ENCODE measurements at places on chromosomes 1 and 21. TPM values are rescaled to one million over a fixed set of nuclear protein-coding genes. Genes with fewer than 3 reads are reported as not detected.

- no peak for DNase-seq
Observed at GRCh38 chr1:165551469-165551868, 7.7 kb downstream of the LRRC52 start.

DNA sequence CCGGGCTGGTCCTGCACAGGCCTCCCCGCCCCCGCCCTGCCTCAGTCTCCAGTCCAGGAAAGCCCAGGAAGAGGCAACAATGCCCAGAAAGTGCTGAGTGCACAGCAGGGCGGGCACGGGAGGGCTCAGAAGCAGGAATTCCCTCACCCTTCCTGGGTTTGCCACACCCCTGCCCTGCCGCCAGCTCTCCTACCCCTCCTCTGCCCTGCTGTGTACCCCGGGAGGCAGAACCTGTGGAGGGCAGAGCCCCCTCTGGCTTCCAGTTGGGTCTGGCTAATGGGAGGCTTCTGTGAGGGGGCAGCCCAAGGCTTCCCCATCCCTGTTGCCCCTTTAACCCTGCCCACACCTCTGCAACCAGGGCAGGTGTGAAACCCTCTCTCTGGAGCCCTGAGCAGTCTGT lies 47.5 kb upstream of the CSF3R start:
- no peak for DNase-seq

- peak; percentile 30 for DNase-seq
Observed at GRCh38 chr21:20592463-20592862, 405.7 kb upstream of the NCAM2 start.

GRCh38 chr1:195530961-195531360 lies 1077.3 kb downstream of the KCNT2 start:
- no peak for DNase-seq

DNA sequence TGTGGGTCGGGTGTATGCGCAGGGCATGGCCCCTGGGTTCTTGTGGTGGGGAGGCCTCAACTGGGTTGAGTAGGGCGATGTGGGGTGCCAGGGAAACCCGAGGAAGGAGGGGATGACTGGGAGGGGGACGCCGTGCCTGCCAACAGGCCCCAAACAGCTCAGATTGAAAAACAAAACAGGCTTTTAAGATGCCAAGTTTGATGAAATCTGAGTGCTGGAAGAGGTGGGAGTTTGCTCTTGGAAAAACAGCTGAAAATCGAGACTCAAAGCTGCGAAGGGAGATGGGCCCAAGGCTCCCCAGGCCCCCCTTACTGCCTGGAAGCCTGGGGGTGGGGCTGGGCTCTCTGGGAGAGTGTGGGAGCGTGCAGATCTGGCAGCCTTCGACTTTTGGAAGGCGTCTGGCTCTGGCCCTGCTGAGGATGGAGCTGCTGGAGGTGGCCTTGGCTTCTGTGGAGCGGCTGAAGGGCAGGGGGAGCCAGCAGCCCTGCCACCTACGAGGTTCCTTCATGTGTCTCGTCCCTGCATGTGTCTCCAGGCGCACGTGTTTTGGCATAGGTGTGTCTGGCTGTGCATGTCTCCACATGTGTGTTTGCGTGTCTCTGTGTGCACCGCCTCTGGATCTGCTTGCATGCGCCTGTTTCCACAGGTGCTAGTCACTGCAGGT lies 33.3 kb downstream of the PTPRF start:
- peak; percentile 88 for DNase-seq

The SLC44A3 gene
- 7.9 TPM for total RNA-seq

DNA sequence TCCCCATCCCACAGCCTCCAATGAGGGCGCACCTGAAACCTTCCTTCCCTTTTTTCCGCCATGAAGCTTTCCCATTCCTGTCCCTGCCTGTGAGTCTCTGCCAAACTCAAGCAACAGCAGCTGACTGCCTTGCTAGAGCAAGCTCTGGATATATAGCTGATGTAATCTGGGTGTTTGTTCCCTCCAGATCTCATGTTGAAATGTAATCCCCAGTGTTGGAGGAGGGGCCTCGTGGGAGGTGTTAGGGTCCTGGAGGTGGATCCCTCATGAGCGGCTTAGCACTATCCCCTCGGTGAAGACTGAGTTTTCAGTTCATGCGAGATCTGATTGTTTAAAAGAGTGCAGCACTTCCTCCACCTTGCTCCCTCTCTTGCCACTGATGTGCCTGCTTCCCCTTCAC lies 204.4 kb upstream of the MAP1LC3C start:
- no peak for DNase-seq

The STMN1 gene
- 15.8 TPM for total RNA-seq

The IFI44 gene
- 0.38 TPM for total RNA-seq

- peak; percentile 7 for DNase-seq
Observed at GRCh38 chr1:111372336-111372965, 55.1 kb downstream of the OVGP1 start.

DNA sequence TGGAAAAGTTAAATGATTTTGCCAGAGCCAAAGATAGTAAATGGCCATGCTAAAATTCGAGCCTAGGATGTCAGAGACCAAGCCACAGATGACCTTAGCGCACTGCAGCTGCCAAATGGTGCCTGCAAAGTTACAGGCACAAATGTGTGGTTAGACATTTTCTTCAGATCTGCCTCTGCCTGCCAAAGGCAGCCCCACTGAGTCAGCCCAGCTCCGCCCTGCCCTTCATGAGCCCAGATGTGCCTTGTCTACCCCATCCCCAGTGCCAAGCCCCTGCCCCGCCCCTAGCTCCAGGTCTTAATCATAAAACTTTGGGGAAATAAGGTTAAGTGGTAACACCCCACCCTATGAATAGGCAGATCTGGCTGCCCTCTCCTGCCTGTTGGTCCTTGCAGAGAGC lies 105.9 kb downstream of the DTL start:
- DNase-seq = peak; percentile 84

The FABP3 gene
- total RNA-seq = 0.79 TPM

- DNase-seq = no peak
Observed at GRCh38 chr1:150808846-150809245, 786 bp upstream of the CTSK start.

DNA sequence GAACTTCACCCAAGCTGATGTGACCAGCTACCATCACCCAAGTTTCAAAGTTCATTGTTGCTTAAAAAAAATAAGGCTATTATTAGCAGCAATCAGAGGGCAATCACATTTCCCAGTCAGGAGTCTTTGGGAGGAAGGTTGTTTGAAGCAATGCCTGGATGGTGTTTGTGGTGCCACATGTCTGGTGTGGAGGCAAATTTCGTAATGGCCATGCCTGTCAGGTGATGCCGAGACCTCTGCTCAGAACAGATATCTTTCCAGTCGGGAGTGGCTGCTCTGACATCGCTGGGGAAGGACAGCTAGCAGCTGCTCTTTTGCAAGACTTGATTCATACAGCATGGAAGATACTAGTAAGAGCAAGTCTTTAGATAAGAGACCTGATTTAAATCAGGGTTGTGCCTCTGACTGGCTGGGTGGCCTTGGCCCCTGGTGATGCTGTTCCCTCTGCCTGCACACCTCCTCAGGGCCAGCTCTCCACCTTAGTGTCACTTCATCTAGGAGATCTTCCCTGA lies 187.8 kb upstream of the JUN start:
- peak; percentile 76 for DNase-seq

- DNase-seq = no peak
Observed at GRCh38 chr1:2544093-2544874, 11.9 kb upstream of the TNFRSF14 start.

DNA sequence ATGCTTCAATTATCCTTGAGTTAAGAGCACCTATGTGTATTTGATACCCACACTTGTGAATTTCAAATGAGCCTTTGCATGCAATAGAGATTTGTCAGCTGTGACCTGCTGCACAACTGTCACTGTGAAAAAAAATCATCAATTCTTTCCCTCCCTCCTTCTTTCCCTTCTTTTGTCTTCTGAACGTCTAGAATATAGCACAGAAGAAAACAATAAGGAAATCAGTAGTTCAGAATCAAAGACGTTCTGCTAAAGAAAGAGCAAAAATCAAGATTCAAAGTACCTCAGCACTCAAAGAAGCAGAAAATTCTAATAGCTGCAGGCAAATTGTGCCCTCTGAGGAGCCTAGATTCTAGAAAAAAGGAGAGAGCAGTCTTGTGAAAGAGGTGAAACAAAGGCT lies 1.7 kb upstream of the FMN2 start:
- DNase-seq = no peak

The BRINP2 gene
- not detected for total RNA-seq

- no peak for DNase-seq
Observed at GRCh38 chr21:45380566-45380965, 24.4 kb upstream of the COL18A1 start.

DNA sequence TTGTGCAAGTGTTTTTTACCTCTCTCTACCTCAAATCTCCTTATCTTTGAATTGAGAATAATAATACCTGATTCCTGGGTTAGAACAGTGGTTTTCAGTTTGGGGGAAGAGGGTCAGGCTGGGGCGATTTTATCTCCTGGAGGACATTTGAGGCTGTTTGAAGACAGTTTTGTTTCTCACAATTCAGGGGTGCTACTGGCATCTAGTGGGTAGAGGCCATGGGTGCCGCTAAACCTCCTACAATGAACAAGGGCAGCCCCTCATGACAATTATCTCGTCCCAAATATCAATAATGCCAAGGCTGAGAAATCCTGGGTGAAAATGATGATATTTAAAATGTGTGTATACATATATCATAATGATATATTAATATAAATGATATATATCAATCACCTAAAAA lies 139.1 kb upstream of the USH2A start:
- DNase-seq = no peak

DNA sequence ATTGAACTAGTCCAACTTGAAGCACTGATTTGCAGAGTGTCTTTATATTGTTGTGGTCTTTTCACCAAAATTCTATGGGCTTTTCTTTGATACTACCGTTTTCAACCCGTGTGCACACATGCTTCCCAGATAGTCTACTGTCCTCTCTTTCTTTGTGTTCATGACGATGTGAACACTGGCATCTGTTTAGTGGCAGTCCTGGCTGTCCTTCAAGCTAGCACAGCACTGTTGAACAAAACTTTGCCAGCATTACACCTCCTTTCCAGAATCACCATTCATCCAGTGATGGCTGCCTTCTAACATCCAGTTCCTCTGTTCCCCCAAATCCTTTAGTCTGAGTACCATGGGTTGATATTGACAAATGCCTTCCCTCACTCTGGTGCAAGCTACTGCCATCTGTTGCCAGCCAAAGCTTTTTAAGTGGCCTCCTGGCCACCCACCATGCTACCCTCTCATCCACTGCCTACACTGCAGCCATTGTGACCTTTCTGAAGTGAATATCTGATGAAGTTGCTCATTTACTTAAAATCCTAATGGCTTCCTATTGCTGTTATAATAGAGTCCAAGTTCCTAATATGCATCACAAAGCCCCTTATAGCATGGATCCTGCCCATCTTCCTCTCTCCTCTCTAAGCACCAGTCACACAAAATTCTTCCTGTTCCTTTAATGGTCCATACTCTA lies 94.3 kb downstream of the NIBAN1 start:
- DNase-seq = no peak

- no peak for DNase-seq
Observed at GRCh38 chr1:65744731-65745130, 48.0 kb upstream of the PDE4B start.

The GPR3 gene
- total RNA-seq = not detected

DNA sequence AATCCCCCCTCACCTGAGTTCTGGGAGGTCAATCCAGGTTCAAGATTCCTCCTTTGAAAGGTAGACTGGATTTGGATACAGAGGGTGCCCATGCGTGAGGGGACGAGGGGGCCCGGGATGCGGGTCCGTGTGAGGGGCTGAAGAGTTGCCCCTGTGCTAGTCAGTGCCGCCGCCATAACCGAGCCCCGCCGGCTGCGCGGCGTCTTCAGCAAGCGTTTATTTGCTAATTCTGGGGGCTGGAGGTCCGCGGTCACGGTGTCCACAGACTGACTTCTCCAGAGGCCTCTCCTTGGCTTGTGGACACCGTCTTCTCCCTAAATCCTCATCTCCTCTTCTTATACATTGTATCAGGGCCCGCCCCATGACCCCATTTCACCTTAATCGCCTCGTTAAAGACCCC lies 20.9 kb upstream of the SAMD11 start:
- DNase-seq = no peak

- no peak for DNase-seq
Observed at GRCh38 chr1:56591909-56592308, 12.5 kb upstream of the PLPP3 start.

DNA sequence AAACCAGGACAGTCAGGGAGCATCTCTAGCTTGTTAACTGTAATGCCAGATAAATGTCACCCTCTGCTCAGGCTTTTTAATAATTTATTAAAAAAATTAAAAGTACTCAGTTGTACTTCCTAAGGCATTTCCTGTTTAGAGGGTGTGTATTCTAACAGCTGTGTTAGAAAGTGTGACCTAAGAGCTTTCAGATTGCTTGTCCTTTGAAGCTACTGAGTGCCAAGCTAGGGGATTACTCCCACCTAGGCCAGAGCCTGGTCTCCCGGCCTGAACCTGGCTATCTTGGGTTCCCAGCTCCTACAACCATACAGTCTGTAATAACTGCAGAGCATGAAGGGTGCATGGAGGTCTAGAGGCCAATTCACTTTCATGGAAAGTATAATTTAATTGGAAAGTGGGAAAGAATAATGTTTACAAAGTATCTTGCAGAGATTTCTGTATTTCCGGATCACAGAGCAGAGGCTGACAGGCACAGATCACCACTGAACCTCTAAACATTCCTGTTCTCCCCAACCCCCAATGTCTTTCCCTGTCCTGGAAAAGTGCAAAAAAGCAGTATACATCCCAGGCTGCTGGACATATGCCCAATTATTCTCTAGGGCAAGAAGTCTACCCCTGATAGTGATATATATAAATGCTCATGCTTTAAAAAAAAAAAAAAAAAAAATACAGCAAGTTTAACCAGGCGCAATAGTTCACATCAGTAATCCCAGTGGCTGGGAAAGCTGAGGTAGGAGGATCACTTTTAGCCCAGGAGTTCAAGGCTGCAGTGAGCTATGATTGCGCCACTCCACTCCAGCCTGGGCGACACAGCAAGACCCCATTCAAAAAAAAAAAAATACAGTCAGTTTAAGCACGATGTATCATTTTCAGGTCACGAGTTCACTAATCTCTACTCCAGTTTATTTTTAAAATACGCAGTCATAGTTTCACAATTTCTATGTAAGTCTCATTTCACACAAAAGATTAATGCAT lies 36.7 kb upstream of the RAP1A start:
- no peak for DNase-seq

DNA sequence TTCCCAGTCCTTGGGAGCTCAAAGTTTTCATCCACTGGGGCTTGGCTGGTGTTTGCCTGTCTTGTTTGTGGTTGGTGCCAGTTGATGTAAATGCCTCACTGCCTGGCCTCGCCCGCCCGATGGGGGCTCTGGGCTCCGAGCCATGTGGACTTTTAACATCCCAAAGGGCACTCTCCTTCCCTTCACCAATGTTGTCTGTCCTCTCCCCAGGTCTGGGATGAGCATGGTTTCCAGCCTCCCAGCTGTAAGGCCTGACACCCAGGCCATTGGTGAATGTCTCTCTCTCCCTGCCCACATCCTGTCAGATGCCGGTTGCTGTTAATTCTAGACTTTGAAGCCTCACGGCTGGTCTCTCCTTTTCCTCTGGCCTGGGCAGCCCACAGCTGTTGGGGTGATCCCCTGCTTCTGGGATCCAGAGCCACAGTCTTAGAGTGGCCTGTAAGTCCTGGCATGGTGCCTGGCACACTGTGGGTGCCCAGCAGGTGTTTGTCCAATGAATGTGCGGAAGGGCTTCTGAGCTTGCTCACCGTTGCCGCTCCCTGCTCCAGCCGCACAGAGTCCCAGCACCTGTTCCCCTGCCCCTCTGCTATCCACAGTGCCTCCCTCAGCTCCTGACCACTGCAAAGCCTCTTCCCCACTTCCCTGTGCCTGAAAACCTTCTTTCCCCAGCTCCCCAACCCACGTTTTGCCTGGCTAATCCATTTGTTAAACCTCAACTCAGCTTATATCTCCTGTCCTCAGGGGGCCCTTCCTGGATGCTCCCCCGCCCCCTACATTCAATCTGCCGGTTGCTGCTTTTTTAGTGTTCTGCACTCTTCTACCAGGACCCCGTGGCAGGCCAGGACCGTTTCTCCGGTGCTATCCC lies 3.3 kb upstream of the C1orf174 start:
- no peak for DNase-seq

- no peak for DNase-seq
Observed at GRCh38 chr1:84830136-84830535, 62.9 kb downstream of the LPAR3 start.
